Activated effector memory CD4-positive, alpha-beta T cell treated with Interleukin-2 at 50 U/mL for 16 hours (primary cell): ENCODE measurements at places on chromosomes 6 and 20.
A peak's percentile ranks its signal among the peaks of the same experiment; 100 is the strongest.

GRCh38 chr20:23002276-23002675 is 32.8 kb upstream of the SSTR4 start:
- DNase-seq, result no peak

GRCh38 chr6:98116455-98116854 is 717.9 kb upstream of the POU3F2 start:
- DNase-seq, result no peak

DNA sequence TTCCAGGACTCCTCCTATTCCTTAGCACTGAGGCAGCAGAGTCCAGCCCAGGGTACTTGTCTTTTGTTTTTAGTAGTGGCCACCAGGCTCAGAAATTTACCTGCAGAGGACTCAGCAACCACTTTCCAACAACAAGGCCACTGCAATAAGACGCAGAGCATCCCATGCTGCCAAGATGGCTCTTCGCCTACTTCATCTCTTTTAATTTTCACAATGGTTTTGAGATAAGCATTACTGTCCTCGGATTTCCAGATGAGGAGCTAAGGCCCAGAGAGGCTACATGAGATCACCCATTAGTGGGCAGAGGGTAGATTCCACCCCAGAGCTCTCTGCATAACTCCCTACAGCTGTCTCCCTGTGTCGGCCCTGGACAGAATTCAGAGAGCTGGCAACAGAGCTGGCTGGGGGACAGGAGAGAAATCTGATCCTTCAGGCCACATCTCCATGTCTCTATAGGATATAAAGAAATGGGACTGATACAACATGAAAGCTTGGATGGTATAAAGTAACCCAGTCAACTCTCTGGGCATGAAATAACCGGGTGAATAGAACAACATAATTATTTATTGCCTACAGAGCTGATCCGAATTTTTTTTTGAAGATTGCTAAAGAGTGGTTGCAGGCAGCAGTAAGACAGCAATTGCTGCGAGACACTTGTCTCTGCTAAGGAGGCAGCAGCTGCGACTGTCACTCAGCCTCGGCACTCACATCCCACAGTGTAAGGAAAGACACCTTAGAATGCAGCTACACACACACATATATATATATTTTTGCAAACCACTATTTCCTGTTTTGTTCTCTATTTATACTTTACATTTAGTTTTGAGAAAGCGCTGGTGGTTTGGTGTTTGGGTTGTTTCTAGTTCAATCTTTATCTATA is 37.2 kb downstream of the SCML4 start:
- DNase-seq, result peak; percentile 32

- no peak for DNase-seq
Measured at GRCh38 chr6:133995296-133995695, 42.3 kb downstream of the TBPL1 start.

DNA sequence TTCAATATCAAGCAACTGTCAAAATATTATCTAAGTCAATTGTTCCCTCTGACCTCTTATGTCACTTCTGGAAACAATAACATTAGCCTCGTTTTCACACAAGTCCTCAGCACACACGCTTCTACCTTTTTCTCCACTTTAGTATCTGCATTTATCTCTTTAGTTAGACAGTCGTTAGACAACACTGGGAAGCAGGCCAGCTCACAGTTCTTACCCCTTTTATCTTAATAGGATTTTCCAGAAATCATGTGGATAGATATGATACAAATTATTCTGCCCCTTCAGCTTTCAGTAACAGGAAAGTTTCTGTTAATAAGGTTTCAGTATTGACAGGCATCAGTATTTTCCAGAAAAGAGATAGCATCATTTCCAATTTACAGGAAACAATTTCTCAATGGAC is 25.9 kb upstream of the HAO1 start:
- no peak for DNase-seq
